Fibroblast of villous mesenchyme (primary cell): ENCODE measurements at places on chromosomes 2 and 18. TPM values are rescaled to one million over a fixed set of nuclear protein-coding genes. Genes with fewer than 3 reads are reported as not detected.

The IL1R2 gene
- total RNA-seq = 0.32 TPM in 1 of 2 replicates, not detected in the other

DNA sequence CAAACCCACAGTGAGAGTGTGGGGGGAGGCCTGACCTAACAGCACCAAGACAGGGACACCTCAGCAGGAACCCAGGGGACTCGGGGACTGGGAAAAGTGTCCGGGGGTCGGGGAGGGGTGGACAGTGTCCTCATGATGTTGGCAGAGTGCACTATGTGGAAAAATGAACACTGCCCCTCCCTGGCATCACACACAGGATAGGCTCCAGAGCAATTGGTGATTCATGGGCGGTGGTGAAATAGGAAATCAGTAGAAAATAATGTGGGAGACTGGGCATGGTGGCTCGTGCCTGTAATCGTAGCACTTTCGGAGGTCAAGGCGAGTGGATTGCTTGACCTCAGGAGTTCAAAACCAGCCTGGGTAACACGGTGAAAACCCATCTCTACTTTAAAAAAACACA lies 3.6 kb upstream of the ANO7 start:
- DNase-seq = no peak

DNA sequence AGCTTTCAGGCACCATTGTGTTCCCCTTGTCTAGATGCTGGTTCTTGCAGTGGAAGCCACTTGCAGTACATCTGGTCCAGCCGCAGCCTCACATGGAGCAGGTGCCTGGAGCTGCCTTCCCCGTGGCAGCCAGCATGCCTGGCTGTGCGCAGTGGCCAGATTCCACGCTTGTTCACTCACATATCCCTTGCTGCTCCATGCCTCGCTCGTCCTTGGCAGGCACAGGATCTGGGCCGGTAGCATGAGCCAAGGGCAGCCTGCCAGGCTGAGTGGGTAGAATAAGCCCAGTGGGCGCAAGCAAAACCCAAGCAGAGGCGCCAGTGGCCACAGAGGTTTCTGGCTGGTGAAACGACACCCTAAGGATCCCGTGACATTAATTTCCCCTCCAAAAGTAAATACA lies 20.6 kb downstream of the TMX3 start:
- no peak for DNase-seq

GRCh38 chr2:209564816-209565215 lies 141.0 kb downstream of the MAP2 start:
- DNase-seq = no peak

DNA sequence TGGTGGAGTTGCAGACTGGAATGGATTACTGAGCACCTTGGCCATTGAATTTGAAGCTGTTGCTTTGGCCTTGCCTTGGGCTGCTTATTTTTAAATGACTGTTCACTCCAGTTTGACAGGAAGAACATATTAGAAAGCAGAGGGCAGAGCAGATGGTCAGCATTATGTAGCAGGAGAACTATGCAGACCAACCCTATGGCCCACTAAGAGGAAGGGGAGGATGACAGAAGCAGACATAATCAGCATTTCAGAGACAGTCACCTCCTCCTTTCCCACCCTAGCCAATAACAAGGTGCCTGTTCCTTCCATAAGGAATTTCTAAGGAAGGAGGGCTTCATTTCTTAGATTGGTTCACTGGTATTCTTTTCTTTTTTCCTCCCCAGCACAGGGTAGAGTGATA lies 2.4 kb downstream of the CHRNA1 start:
- no peak for DNase-seq

DNA sequence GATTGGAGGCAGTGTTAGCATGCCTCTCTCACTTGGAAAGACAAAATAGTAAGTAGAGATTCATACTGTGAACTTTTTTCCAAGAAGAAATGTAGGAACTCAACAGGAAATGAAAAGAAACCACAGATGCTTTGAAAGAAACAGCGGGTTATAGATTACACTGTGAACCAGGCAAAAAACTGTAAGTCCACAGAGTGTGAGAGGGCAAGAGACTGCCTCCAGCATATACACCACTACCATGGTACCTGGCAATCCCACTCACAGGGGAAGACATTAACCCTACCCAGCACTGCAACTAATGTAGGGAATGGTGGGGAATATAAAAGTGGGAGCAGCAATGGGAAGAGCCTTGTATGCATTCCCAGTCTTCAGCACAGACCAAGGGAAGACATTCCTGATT lies 150.6 kb upstream of the GALNT5 start:
- no peak for DNase-seq
